GM10248 (cell line): ENCODE measurements at places on chromosomes 7 and 10.

GRCh38 chr7:83921941-83922607, 272.5 kb downstream of the SEMA3A start:
- DNase-seq: no peak

- no peak for DNase-seq
These were observed 160.5 kb downstream of the AOAH start for GRCh38 chr7:36563706-36564327.

- no peak for DNase-seq
These were observed 33.0 kb downstream of the SLC29A4 start for GRCh38 chr7:5315761-5316160.

DNA sequence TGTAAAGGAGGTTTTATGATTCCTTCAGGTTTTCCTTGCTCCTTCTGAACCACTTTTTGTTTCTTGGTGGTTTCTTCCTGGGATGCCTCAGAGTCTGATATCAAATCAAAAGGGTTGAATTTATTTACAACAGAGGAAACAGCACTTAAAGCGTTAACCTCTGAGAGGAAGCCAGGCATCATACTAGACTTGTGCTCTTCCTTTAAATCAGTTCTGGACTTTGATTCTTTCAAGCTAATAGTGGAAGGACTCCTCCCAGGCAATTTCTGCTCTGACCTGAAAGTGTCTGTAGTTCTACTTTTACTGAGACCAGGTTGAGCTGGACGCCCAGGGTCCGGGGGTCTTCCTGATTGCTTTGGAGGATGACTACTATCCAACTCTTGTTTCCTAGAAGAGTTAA, 6.7 kb downstream of the PCLO start:
- DNase-seq: no peak

- no peak for DNase-seq
These were observed 329.4 kb downstream of the KCNMA1 start for GRCh38 chr10:77308084-77308732.

GRCh38 chr7:114416129-114416990, 1.7 kb downstream of the FOXP2 start:
- no peak for DNase-seq

GRCh38 chr7:70316745-70317144, 718.5 kb downstream of the AUTS2 start:
- no peak for DNase-seq

DNA sequence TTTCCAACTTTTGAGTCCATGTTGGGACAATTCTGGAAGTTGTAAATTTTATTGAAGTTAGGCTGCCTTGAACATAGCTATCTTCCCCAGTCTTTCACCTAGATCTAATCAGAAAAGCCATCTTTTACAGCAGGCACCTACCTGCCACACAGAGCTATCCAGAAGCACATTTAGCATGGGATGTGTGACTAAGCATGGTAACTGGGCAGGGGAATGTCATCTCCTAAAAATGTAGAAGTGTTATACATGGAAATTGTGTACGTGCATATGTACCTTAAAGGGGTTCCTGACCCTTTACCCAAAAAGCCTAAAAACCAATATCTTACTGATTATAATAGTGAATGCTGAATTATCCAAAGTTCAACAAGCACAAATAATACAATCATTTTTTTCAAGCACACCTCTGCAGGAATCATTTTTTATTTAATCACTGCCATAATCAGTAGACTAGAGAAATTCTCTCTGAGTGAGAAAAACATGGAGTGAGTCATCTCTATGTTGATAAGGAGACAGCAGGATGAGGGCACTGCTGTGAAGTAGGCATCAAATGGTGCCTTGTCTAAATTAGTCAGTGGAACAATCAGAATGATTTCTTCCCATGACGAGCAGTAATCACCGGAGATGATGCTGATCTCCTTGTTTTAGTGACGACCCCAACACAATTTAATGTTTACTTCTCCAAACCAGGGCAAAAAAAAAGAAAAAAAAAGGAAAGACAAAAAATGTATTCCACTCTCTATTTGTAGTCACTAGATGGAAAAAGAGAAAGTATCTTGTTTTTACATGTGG, 75.9 kb downstream of the SORBS1 start:
- DNase-seq: no peak

DNA sequence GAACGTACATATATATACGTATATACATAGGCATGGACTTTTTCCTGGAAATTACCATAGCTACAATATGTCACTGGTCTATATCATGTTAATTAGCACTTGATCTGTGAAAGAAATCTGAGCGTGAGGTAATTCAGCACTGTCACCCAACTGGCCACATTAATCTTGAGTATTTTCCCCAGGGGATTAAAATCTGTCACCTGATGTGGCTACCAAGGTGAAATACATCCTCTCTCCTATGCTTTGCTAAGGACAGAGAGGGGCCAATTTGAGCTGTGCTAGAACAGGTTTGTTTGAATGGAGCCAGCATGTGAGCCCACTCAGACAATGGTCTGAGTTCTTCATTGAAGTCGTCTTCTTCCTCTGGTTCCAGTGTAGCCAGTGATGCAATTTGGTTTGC, 33.3 kb downstream of the CYCS start:
- no peak for DNase-seq

GRCh38 chr10:69397972-69398371, 18.7 kb downstream of the TACR2 start:
- no peak for DNase-seq

- no peak for DNase-seq
These were observed 6.5 kb downstream of the INPP5A start for GRCh38 chr10:132543916-132544743.

DNA sequence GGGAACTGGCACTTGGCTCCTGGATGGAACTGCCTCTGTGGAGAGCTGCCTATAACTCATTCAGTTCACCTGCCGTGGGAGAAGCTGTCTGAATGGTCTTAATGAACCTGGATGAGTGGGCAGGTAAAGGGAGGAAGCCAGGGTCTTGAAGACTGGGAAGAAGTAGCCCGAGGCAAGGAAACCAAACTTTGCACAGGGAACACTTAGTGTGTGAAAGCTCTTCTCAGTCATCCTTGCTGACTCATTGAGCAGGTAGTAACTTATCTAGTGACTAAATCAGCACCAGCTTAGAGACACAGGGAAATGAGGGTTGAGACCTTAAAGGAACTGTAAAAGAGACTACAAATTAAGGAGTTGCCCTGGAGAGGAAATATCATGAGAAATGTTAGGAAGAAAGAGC, 9.9 kb downstream of the LRRC4 start:
- no peak for DNase-seq

GRCh38 chr7:23022258-23022769, 8.4 kb upstream of the HYCC1 start:
- DNase-seq: no peak

- DNase-seq: no peak
These were observed 65.1 kb upstream of the ITGA8 start for GRCh38 chr10:15784662-15785300.

DNA sequence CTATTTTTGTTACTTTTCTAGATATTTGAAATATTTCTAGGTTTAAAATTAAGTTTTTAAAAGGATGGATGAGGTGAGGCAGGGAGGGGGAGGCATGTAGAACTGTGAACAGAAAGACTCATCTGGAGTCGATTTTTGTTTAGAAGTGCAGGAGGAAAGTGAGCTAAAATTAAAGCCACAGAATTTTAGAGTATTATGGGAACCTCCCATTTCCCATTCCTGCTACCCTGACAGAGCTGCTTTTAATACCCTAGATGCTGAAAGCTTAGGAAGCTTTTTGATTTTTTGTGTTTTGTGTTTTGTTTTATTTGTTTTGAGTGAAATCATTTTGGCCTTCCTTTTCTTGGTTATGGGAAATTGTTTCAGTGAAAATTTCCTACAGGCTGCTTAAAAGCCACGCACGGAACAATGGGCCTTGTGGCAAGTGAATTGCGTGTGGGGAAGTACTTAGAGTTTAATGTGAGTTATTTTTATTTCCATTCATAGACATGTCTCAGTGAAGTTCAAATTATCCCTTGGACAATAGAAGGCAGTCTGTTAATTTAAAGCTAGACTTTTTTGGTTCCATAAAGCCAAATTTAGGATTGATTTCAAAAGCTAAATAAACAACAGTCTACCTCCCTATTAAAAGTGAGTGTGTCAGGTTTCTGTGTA, 102.0 kb upstream of the HDAC9 start:
- no peak for DNase-seq

GRCh38 chr7:46165276-46165675, 244.2 kb upstream of the IGFBP3 start:
- DNase-seq: no peak

DNA sequence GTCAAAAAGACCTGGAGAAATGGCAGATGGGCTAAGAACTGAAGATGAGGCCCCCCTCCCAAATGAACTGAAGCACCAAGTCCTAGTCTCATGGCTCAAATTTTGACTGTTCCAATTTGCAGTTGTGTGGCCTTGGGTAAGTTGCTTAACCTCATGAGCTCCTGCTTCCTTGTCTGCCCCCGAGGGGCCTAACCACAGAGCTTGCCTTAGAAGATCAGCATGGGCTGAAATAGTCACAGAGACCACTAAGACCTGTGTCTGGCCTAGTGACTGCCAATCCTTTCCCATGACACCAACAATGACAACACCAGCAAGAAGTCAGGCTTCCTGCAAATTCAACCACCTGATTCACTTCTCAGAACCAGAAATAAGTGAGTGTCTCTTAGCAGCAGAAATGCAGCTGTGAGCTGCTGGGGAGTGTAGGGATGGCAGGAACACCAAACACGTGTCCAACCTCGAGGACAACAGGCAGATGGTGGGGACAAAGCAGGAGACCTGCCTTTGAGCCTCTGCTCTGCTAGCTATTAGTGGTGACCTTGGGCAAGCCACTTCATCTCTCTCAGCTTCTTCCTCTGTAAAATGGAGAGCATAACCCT, 23.7 kb downstream of the CRHR2 start:
- no peak for DNase-seq

DNA sequence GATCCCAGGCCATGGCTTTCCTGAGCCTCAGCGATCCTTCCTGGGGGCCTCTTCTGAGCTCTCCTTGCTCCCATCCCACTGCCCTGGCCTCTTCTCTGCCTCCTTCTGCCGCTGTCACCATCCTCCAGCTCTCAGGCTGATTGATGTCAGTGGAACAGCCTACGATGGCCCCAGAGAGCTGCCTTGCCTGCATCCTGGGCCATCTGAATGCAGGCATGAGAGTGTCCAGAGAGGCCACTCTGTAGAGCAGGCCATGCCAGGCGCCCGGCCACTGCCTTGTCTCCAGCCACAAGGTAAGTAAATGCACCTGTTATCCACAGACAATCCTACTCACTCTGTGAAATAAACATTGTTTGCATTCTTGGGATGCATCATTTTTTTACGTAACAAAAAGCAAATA, 171.4 kb upstream of the PPP2R2D start:
- DNase-seq: no peak

DNA sequence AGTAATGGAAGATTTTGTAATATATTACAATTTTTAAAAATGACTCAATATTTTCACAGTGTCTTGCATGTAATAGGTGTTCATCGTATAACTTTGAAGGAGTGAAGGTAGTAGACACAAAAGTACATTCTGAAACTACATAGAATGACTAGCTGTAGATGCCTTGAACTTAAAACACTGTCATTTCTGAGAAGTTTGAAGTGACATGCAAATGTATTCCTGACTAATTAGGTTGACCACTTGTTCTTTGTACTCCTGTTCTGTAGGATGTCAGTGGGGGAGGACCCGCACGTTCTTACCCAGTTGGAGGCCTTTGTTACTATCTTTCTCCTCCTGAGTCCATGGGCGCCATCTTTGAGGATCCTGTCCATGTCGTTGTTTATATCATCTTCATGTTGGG, 31.2 kb downstream of the SEC61A2 start:
- no peak for DNase-seq

DNA sequence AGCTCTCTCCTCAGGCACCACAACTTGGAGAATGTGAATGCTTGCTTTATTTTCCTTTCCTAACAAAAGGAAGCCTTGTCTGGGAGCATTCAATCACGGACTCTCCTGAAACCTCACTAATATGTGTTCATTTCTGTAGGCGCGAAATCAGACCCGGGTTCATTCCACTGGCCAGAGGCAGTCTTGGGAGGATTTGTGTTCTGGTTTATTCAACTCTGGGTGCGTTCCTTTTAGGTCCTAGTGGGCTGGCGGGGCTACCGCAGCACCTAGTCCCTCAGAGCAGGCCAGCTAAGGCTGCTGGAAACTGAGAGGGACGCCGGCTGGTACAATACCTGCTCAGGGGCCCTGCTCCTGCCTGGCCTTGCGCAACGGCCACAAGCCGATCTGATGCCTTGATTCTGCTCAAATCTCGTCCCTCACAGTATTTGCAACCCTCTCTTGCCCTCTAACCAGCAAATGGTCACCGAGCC, 7.5 kb downstream of the HOXA4 start:
- no peak for DNase-seq

DNA sequence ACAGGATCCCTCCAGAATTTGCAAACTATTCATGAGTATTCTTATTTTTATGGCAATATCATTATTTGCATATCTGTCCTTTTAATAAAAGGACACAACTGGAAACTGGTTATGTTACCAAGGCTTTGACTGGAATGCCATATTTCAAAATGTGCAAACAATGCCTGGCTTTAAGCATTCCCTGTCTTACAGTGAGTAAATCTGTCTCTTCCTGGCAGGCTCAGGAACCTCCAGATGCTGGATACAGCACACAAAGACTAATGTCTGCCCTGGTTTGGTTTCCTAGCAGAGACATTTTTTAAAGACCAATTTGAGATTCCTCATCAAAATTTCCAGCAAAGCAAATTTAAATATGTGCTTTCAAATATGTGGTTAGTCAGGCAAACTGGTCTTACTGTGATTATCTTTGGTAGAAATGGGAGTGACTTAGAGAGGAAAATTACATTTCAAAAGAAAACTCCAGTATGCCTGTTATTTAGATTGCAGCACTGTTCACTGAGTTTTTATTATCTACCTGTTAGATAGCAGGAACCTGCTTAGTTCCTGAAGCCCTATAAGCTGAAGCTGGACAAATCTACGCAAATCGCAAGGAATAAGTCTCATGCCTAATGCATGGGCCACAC, 31.3 kb downstream of the RNF216 start:
- DNase-seq: no peak

GRCh38 chr10:128952856-128953255, 514.2 kb upstream of the MGMT start:
- no peak for DNase-seq

- DNase-seq: no peak
These were observed 50.6 kb downstream of the ZNF438 start for GRCh38 chr10:30980951-30981616.

DNA sequence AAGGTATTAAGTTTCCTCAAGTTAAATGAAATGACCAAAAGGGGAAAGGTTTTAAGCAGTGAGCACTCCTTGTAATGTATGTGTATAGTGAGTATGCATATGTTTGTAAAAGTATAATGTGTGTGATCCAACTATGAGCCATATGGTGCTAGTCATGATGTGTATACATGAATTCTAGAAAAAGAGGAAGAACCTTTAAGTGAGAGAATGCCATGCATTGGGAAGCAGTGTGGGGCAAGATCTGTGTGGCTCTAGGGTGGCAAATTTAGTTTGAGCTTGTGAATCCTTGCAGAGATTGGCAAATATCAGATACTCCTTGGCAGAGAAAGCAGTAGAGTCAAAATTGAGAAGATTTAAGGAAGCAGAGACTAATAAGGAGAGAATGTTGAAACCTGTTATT, 435.0 kb downstream of the AUTS2 start:
- no peak for DNase-seq

DNA sequence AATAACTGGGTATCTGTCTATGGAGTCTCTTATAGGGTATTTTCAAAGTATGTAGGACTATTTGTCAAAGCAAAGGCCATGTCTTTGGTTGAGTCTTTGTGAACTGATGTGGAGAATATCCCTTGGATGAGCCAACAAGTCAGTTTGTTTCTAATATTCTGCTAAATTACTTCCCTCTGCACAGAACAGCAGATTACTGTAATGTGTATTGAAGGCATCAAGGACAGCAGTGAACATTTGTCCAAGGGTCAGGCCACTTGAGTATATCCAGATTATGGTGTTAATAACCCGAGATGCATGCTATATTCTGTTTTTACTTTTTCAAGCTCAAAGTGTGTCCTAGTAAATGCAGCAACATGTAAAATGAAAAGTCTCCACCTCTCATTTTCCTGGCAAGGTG, 144.2 kb upstream of the GLI3 start:
- DNase-seq: no peak
